ENCODE measurements at places on chromosomes 2 and 18.

- H3K4me3 ChIP-seq, result no peak overlapping the region
- H3K36me3 ChIP-seq, result no peaks in the 10 kb centered on the region
- no peak for DNase-seq
- no peaks in the 10 kb centered on the region for H3K4me1 ChIP-seq
- H3K27ac ChIP-seq, result no peak overlapping the region
- no peaks in the 10 kb centered on the region for H3K27me3 ChIP-seq
These were observed 22.0 kb upstream of the FIGN start for GRCh38 chr2:163757814-163758213.

DNA sequence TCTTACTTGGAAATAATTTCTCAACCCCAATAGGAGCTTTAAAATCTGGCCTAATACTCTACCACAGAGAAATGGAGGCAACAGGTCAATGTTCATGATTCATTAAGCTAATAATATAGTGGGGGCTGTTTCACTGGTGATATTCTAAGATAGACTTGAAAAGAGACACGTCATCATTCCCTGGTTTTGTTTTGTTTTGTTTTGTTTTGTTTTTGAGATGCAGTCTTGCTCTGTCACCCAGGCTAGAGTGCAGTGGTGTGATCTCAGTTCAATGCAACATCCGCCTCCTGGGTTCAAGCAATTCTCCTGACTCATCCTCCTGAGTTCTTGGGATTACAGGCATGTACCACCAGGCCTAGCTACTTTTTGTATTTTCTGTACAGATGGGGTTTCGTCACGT, 37.5 kb upstream of the SOS1 start:
- H3K4me3 ChIP-seq, result no peak overlapping the region
- no peaks in the 10 kb centered on the region for H3K4me1 ChIP-seq
- no peak overlapping the region for H3K27ac ChIP-seq
- no peaks in the 10 kb centered on the region for H3K27me3 ChIP-seq
- DNase-seq, result no peak
- H3K36me3 ChIP-seq, result no peaks in the 10 kb centered on the region

DNA sequence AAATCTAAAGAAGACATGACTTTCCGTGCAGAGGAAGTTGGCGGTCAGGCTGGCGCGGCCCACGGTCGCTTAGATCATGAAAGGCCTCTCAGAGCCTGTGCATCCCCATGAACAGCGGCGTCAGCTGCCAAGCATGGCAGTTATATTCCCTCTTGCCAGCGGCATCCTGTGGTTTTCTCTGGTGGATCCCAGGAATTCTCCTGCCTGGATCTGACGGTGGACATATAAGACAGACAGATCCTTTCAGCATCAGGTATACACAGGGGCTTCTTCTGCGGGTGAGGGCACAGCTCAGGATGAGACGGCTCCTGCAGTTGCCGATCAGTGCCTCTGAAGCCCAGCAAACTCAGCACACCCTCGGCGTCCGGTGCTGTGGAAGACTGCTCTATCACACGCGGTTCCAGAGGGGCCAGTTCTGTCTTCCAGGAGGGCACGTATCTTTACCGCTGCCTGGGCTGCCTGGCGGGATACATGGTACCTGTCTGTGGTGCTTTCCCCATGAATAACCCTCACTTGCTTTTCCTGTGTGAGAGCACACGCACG, 157.8 kb downstream of the LDLRAD4 start:
- H3K36me3 ChIP-seq, result no peaks in the 10 kb centered on the region
- H3K27ac ChIP-seq, result peak overlapping the region; percentile 67
- H3K4me3 ChIP-seq, result no peak overlapping the region
- DNase-seq, result no peak
- H3K4me1 ChIP-seq, result peaks cover 46% of the 10 kb centered on the region

- H3K4me1 ChIP-seq, result peaks cover 12% of the 10 kb centered on the region
- no peaks in the 10 kb centered on the region for H3K27me3 ChIP-seq
- H3K27ac ChIP-seq, result no peak overlapping the region
- H3K4me3 ChIP-seq, result no peak overlapping the region
- H3K36me3 ChIP-seq, result no peaks in the 10 kb centered on the region
These were observed 32.1 kb downstream of the WDR33 start for GRCh38 chr2:127778850-127779249.

DNA sequence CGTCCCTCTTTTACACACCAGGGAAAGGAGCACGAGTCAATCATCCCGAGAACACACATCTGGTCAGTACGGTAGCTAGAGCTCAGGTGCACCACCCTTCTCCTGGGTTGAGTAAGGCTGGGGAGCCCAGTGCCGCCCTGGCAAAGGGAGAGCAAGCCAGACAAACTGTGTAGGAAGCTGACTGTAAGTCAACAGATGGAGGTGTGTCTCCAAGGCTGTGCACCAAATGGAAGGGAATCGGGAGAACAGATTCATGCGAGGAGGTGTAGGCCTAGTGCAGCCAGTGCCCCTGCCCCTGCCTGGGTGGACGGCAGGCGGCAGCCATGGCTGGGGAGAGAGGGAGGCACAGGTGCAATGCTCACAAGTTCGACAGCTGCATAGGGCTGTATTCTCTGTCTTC, 65.7 kb downstream of the CELF4 start:
- no peak overlapping the region for H3K27ac ChIP-seq
- no peaks in the 10 kb centered on the region for H3K4me1 ChIP-seq
- H3K36me3 ChIP-seq, result no peaks in the 10 kb centered on the region
- peaks cover 15% of the 10 kb centered on the region for H3K27me3 ChIP-seq
- no peak for DNase-seq
- no peak overlapping the region for H3K4me3 ChIP-seq

- no peaks in the 10 kb centered on the region for H3K4me1 ChIP-seq
- no peaks in the 10 kb centered on the region for H3K27me3 ChIP-seq
- H3K36me3 ChIP-seq, result peaks cover 61% of the 10 kb centered on the region
- no peak overlapping the region for H3K4me3 ChIP-seq
These were observed 43.5 kb downstream of the CWC22 start for GRCh38 chr2:179963626-179964025.

- H3K4me1 ChIP-seq, result no peaks in the 10 kb centered on the region
- no peak for DNase-seq
- no peaks in the 10 kb centered on the region for H3K36me3 ChIP-seq
- H3K4me3 ChIP-seq, result no peak overlapping the region
These were observed 70.8 kb downstream of the DHRS9 start for GRCh38 chr2:169139993-169140767.

Data from suprapubic skin (tissue), 4 donors.